ENCODE measurements at places on chromosomes 5 and 9.

GRCh38 chr9:137974746-137975526, 97.4 kb downstream of the CACNA1B start:
- no peak for DNase-seq

DNA sequence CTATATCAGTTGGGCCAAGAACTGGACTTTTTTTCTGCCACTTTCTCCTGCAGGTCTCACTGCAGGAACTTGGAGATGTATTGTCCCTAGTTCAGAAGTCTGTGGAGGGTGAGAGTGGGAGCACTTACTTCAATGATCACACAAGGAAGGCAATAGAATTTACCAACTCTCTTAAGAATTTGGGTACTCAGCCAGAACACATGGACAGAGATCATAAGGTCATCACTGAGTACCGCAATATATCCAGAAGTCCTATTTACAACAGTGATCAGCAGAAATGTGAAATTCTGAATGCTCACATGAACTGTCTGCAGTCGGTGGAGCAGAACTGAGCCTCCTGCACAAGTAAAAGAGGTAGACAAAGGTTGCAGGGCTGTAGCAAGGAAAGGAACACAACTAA, 101.0 kb downstream of the FAM114A2 start:
- DNase-seq: no peak

GRCh38 chr9:77013932-77014596, 5.4 kb upstream of the FOXB2 start:
- no peak for DNase-seq

GRCh38 chr5:165538065-165538464, 2032.6 kb downstream of the MAT2B start:
- no peak for DNase-seq

DNA sequence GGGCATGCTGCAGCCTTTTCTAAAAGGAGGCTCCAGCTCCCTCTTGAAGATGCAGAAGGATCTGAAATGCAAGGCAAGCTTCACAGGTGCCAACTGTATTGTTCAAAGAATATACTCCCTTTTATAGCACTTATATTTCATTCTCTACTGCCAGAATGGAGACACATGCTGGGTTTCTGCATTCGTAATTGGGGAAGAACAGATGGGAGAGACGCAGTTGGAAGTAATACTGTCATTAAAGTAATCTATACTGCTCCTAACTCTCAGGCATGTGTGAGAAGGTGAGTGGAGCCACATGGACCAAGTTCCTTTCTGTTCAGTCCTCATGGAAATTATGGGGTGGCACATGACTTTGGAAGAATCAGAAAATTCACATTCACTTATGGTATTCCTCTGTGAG, 226.4 kb downstream of the TRIM32 start:
- no peak for DNase-seq

GRCh38 chr9:107367727-107368502, 84.8 kb downstream of the RAD23B start:
- no peak for DNase-seq

DNA sequence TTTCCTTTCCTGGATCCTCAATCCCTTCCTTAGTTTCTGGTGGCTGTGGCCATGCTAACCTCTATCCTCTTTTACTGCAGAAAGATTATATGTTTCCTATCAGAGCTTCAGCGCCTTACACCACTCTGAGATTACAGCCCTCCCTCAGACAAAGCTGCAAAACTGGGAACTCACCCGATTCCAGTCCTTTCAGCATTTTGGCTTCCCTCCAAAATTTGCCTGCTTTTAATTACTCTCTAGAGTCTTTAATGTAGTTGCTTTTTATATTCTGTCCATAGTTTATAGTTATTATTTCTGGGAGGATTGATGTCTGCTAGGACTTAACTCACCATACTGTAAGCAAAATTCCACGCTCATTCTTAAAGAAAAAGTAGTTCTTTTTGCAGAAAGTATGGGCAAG, 110.2 kb downstream of the NSG2 start:
- no peak for DNase-seq

- no peak for DNase-seq
These were observed 8.9 kb upstream of the RAB14 start for GRCh38 chr9:121210536-121210935.

DNA sequence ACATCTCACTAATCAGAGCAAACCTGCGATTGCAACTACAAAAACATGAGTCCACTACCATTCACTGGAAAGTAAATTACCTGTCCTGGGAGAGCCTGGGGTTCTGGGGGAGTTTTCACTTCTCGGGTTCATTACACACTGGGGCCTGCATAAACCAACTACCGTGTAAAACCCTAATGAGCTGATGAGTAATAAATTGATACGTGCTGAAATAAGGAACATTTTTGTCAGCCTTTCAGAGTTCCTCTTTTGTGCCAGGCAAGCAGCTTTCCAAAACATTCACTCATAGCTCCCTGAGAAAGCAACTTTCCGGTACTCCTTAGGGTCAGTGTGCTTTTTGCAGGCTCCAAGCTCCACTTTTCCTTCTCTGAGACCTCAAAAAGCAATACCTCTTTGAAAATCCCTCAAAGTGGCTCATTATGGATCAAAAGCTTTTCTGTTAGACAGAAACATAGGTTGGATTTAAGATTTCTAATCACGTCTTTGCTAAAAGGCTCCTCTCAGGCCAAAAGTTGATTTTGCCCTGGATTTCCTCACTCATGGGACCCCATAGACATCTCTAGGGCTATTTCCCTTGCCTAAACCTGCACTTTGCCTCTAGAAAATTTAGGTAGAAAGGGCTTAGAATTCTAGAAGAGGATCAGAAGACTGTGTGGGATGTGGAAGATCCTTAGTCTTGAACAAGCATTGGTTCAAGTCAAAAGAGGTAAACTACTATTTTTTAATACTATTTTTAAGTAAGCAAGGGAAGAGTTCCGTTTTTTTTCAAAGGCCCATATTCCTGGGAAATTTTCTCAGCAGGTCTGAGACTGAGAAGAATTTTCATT, 74.8 kb downstream of the ST8SIA4 start:
- no peak for DNase-seq

DNA sequence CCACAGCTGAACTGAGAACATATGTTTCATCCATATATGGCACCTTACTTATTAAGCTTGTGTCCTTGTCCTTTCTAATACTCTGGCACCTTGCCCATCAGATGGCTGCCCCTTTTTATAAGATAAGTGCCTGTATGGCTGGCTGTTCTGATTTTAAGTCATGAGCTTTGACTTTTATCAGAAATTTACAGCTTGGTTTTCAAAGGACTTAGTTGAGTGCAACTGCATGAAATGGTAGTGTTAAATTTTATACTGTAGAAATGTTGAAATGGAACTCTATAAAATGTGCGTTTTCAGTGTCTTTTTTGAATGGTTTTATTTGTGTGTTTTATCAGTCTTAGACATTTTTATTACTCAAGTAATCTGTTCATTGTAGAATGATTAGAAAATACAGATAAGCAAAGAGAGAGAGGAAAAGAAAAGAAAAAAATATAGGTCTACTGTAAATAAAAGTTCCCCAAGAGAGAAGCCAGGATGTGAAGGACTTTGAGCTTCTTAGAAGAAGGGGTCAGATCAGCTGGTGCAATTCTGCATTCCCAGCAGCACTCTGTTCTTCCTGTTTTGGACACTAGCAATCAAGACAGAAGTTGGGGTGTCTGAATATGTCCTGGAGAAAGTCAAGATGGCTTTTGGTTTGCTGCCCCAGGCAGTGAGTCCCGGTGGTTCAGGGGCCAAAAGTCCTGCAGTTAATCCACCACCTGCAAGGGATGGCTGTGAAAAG, 38.9 kb downstream of the ARHGAP26 start:
- DNase-seq: no peak

- DNase-seq: no peak
These were observed 136.7 kb downstream of the PRKACG start for GRCh38 chr9:68877219-68877618.

DNA sequence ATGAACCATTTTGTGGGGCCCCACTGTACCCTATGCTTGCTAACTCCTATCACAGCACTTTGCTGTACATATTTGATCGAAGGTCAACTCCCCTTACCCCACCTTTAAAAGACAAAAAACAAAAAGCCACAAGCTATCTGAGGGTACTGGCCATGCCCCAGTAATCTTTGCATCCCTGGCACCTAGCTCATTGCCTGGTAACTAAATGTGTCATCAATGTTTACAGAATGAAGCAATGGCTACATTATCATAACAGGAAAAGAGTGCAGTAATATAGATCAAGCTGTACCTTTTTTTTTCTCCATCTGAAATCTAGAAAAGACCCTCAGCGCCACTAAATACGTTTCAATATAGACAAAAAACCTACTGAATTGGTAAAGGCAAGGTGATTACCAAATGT, 188.0 kb downstream of the ELAVL2 start:
- DNase-seq: no peak

DNA sequence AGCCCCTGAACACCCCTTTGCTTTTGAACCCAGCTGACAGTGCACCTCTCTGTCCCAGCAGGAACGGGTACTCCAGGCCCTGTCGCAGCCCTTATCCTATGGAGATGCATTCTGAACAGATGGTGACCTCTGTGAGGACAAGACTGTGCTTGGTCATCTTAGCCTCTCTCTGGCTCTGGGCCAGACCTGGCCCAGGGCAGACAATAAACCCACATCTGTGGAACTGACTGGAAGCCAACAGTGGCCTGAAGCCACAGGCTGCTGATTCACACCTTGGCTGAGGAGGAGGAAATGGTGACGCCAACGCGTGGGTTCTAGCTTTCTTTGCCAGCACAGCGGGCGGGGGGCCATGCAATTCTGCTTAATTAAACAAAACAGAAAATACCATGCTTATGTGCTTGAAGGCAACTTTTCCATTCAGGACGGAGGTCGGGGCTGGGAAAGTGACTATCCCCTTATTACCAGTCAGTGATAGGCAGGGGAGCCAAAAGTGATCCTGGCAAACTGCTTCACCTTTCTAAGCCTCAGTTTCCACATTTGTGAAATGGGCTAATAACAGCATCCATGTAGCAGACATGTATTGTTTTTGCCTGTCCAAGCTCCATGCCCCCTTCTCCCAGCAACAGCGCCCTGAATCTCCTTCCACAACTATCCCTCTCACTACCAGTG, 10.8 kb downstream of the SH3PXD2B start:
- DNase-seq: peak; percentile 46

- DNase-seq: no peak
These were observed 35.5 kb downstream of the PDZD2 start for GRCh38 chr5:31674371-31674951.

DNA sequence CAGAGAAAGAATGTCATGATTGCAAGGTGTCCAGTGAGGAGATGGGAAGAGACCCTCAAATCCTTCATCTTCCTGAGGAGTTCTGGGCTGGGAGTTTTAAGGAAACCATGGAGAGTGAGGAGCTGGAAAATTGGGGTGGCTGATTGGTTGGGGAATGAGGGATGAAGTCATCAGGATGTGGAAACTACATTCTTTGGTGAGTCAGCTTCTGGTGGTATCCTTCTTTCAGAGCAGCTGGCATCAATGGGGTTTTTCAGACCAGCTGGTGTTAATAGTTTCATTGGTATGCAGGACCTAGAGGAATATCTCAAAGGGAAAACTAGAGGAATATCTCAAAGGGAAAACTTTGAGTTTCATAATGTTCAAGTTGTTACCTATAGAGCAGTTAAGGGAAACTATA, 45.2 kb downstream of the RNF180 start:
- DNase-seq: no peak

DNA sequence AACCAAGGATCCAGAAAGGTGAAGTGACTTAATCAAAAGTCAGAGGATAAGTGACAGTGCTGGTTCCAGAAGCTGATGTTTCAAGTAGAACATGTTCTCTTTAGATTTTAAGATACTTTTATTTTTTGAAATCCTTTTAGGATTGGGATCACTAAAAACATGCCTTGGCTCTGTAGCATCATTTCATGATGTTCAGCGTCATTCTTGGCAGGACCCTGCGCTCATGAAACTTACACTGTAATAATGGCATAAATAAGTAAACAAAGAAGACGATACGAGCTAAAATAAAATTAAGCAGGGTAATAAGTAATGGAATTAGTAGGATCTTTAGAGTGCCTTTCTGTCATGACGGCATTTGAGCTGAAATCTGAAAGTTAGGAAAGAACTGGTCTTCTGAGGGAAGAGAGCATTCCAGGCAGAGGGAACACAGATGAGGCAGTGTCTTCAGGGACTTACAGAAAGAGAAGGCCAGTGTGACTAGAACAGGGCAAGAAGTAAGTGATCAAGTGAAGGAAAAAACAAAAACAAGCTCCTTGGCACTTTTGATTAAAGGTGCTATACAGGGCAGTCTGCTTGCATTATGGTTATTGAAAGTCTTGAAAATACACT, 19.9 kb downstream of the CTNNA1 start:
- no peak for DNase-seq

DNA sequence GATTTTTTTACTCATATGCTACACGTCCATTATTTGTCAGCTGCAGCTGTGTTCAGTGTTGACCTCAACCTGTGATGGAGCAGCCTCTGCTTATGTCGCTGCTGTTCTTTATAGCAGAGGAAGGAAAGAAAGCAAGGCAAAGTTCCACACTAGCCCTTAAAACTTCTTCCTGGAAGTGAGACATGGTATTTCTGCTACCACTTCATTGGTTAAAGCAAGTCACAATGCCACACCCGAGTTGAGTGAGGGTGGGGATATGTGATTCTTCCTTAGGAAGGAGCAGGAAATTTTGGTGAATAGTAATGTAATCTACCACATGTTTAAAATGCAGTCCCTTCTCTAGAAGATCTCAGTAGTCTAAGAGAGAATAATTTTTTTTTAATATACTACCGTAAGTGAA, 224.8 kb upstream of the DMRT1 start:
- no peak for DNase-seq

DNA sequence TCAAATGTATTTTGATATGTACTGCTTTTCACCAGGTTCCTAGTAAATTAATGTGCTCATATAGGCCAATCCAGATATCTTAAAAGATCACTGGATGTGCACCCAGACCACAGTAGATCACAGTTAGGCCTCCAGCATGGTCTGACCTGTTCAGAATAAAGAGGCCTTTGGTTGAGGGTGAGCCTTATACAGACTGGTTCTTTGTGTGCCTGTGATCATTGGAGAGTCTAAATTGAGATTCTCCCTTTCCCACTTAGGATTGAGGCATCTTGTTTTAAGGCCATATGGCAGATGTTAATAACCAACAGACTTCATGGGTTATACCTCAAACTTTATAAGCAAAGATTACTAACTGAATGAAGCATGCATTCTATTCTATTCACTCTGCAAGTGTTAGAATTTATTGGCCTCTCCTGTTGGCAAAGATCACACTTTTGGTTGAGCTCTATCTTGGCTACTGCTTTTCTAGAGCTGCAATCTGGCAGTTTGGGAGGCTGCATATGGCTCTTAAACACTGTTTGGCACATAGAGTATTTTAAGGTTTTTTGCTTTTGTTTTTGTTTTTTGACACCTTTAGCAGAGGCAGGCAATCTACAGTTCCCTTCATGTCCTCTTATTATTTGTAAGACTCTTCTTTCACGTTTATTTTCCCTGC, 8.5 kb downstream of the CHSY3 start:
- no peak for DNase-seq

Measured in activated CD8-positive, alpha-beta memory T cell treated with anti-CD3 and anti-CD28 coated beads, Interleukin-2, amount 50 U/mL, for 4 hours (primary cell).